Effector memory CD8-positive, alpha-beta T cell (primary cell): ENCODE measurements at places on chromosomes 5 and 9.

DNA sequence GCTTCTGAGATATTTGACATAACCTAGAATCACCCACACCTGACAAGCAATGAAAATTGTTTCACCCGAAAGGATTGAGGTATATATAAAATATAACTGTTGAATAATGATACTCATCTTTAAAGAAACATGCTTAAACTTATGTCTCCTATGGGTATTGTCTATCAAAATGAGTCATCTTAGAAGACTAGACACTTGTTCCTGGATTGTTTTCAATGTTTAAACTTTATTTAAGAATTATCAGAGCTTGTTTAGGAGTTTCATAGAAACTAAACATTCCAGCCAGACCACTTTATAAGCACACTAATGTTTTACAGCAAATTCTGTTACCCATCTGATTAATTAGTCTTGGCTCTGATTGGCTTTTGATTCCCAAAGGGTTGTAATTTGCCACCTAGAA lies 19.6 kb downstream of the NFX1 start:
- DNase-seq = no peak

- no peak for DNase-seq
These were observed 51.7 kb downstream of the SH3PXD2B start for GRCh38 chr5:172402531-172403188.

DNA sequence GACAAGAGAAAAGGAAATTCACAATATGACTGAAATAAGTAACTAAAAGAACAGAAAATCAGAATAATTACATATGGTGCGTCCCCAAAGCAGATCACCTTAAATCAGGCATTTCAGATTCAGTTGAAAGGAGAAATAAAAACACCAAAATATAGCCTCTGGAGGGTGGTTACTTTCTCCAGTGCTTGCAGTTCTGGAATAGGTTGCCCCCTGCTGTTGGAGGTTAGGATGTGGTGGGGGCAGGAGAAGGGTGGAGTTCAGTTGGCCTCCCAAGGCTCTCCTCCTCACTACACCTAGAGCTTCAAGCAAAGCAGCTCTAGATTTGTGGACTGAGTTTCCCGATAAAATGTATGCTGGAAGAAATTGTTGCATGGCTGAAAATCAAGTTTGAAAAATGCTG lies 338.2 kb upstream of the TLE4 start:
- no peak for DNase-seq

GRCh38 chr5:140261403-140262171 lies 41.3 kb downstream of the PFDN1 start:
- no peak for DNase-seq

DNA sequence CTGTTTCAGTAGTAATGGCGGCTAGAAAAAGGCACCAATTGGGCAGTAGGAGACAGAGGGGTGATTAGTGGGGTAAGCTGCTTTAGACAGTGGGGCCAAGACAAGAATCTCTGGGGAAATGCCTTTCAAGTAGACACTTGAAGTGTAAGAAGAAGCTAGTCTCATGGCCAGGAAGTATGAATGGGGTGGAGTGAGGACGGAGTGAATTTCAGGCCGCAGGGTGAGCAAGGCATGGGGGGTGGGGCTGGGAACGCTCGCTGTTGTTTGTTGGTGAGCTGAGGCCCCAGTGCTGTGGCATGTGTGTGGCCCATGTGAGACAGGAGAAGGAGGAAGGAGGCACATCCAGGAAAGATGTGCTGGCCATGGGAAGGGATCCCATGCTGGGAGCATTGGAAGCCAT lies 149.2 kb upstream of the NFIL3 start:
- DNase-seq = no peak

DNA sequence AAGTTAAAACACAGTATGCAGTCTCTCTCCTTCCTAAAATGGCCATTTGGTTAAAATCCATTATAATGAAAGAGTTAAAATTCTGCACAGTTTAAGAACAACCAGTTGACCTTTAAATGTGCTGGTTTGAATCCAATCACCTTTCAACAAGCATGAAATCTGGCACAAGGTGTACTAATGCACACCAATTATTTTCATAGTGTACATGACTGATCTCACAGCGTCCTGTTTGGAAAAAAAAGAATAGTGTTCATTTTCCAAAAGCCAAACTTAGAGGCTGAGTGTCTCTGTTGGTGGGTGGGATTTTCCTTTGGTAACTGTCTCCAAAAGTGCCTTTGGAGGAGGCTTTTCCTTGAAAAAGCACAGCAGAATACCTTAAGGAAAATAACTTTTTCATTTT lies 180.6 kb downstream of the DEPDC1B start:
- DNase-seq = no peak

DNA sequence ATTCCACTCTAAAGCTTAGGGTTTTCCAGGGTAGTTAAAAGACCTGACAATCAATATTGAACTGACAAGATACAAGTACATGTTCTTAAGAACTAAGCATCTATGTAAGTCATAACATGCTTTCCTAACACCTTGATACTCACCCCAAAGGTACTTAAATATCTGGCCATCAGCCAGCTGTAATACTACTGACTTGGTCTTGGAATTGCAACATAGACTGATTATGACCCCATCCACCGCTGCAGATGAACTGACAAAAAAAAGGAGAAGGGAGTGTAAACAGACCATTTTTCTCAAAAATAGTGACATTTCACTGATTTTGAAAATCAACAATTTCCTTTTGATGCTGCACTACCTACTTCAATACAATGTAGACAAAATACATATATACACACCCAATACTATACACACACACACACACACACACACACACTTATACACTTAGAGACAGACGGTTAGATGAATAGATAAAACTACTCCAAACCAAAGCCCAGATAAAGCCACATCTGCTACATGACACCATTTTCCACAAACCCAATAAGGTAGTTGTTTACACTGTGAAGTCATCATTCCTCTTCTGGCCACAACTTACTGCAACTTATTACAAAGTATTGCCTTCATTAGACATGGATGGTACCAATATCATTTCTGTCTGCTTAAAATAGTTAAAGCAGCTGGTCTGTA lies 30.4 kb downstream of the ELP1 start:
- no peak for DNase-seq

DNA sequence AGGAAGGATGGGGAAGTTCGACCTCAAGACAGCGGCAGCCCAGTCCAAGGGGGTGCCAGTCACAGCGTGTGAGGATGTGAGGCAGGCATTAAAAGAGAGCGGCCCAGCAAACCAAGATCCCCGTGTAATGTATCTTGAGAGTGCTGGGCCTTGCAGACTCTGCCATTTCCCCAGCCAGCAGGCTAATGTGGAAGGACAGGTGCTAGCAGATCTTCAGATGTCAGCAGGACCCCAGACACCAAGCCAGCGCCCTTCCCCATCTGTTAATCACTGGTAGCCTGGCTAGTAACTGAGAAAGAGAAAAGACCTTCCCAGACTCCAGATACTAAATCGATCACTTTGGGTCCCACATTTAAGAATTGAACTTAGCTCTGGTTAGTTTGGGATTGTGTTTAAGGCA lies 62.2 kb downstream of the NTRK2 start:
- no peak for DNase-seq

- DNase-seq = no peak
These were observed 1.9 kb downstream of the OSMR start for GRCh38 chr5:38847559-38848347.

GRCh38 chr5:39951070-39951469 lies 526.3 kb upstream of the DAB2 start:
- no peak for DNase-seq

DNA sequence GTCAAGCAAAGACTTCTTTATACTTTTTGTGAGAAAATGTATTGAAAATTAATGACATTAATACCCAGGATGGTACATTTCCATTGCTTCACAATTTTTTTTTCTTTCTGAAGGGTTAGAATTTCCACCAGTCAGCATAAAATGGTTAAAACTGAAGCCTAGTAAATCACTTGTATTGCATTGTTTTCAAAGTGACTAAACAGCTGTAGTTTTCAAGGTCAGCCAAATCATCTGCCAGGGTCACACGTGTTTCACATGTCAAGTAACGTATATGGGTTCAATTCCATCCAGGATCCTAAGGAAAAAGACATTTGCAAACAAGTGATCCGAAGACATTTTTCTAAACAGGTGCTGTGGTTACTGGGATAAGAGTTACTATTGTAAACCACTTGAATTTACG lies 574.2 kb downstream of the RAB3C start:
- DNase-seq = no peak

DNA sequence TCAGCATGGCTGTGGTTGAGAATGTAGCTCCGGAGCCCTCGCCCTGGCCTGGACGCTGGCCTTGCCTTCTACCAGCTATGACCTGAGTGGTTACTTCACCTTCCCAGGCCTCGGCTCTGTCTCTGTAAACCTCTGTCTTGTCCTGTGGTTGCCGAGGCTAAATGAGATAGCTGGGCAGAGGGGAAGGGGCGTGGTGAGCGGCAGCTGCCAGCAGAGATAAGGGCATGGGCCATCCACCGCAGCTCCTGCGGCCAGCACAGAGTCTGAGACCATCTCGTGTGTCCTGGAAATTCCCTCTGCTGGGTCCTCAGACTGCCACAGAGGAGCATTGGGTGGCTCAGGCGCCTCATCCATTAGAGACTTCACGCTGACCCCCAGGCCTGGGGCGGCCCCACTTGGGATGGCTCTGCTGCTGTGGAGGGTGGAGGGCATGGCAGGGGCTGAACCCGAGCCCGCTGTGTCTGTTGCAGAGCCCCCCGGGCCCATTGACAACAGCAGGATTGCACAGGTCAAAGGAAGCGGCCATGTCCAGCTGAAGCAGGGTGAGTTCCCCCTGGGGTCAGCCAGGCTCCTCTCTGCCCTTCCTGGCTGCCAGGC lies 43.9 kb downstream of the USP20 start:
- no peak for DNase-seq

DNA sequence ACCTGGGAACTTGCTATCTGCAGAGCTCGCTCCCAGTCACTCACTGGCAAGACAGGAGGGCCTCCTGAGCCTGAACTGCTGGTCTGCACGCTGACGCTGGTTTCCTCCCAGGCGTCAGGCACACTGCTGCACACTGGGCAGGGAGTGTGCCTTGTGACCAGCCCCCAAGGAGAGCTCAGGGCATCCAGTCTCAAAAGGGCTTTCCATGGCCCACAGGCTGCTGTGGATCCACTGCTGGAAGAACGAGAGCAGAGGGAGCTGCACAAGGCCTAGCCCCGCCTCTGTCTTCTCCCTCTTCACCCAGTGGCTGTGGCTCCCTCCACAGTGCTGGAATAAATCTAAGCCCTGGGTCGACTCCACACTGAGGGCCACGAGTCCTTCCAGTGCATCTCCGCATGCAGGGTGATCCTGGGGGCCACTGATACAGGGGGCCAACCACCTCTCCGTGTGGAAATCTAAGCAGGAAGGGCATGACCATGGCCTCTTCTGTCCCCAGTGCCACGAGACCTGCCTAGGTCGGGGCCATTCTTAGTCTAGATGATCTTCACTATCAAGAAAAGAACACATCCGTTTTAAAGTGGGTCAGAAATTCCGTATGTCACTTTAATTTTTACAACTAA lies 93.6 kb downstream of the CAMSAP1 start:
- DNase-seq = no peak

GRCh38 chr9:113590991-113591898 lies 127.7 kb downstream of the RGS3 start:
- peak; percentile 31 for DNase-seq
